GM18507 (cell line): ENCODE measurements at places on chromosomes 4 and X.

- DNase-seq = no peak
Measured at GRCh38 chr4:74031576-74031975, 6.9 kb downstream of the CXCL3 start.

DNA sequence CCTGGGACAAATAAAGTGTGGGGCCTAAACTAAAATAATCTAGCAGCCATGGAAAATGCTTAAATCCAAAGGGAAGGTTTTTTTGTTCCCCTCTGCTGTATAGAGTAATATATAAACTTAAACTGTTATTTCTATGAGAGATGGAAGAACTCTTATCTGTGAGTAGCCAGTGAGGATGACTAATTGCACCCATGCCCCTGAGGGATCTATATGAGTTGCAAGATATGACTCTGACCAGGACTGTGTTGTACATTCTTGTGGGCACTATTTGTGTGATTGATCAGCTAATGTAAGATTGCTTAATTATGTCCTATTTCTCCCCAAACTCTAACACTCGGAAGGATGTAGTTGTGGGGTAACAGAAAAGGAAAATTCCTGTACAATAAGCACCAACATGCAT lies 35.2 kb upstream of the AMBN start:
- DNase-seq = no peak

DNA sequence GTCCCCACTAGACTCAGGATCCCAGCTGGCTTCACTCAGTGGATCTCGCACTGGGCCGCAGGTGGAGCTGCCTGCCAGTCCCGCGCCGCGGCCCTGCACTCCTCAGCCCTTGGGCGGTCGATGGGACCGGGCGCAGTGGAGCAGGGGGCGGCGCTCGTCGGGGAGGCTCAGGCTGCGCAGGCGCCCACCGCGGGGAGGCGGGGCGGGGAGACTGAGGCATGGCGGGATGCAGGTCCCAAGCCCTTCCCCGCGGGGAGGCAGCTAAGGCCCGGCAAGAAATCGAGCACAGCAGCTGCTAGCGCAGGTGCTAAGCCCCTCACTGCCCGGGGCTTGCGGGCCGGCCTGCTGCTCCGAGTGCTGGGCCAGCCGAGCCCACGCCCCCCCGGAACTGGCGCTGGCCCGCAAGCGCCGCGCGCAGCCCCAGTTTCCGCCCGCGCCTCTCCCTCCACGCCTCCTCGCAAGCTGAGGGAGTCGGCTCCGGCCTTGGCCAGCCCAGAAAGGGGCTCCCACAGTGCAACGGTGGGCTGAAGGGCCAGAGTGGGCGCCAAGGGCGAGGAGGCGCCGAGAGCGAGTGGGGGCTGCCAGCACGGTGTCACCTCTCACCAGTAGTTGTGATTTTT lies 1038.0 kb downstream of the PCDH19 start:
- DNase-seq = no peak

- DNase-seq = no peak
Measured at GRCh38 chr4:167233685-167234315, 494 bp downstream of the SPOCK3 start.
